ENCODE measurements at places on chromosomes 1 and 21.
A peak's percentile ranks its signal among the peaks of the same experiment; 100 is the strongest.

DNA sequence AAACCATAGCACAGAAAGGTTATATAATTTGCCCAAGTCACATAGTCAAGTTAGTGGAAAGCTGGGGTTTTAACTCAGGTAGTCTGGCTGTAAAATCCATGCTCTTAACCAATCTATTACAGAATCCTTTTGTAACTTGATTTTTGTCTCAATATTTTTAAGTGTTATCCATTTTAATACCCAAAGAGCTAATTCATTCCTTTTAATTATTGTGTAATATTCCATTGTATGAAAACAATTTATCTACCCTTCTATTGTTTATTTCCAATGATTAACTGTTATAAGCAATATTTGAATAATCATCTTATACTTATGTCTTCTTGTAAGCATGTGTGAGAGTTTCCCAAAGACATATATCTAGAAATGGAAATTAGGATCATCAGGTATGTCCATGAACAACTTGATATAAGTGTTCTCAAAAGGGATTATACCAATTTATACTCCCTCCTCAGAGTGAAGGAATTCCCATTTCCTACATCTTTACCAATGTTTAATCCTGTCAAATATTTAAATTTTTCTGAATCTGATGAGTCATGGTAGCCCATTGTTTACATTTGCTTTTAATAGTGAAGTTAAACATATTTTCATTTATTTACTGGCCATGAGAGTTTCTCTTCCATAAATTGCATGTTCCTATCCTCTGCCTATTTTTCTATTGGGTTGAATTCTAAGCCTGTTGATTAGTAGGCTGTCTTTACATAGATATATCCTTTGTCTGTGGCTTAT lies 13.9 kb downstream of the TEX50 start:
- no peak for DNase-seq

GRCh38 chr1:2042830-2043773 lies 7.1 kb upstream of the PRKCZ start:
- DNase-seq: no peak

GRCh38 chr1:247669225-247669624 lies 10.3 kb downstream of the OR13G1 start:
- DNase-seq: no peak

DNA sequence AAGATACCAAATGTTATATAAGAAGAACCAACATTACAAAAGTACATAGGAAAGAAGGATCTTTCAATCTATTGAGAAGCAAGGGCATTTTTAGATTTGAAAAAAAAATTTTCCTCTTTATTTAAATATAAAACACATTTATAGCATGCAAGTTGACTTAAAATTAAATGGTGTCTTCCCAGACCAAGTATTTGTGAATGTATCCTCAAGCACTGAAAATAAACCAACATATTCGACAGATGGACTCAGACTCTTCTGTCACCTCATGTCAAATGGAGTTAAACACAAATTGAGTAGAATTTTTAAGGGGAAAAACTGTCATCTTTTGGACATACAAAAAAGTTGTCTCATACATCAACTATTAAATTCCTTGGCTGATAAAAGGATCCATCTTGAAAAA lies 77.0 kb upstream of the GNG4 start:
- DNase-seq: no peak

- DNase-seq: peak; percentile 57
Observed at GRCh38 chr1:184222652-184223052, 164.2 kb upstream of the C1orf21 start.

DNA sequence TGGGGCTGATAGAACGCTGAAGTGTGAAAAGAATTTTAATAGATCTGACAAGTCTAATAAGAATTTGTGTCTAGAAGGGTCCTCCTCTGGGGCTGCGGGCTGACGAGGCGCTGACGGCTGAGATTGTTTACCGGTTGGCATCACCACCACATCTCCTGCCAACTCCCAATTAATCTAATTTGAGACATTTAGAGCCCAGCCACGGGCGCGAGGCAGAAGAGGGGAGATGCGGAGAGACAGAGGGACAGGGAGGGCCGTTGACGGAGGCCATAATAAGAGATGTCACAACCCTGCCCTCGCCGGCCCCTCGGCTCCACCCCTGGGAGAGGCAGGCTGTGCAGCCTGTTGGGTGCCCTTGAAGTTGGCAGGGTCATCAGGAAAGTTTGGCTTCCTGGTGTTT lies 109.3 kb downstream of the PAX7 start:
- no peak for DNase-seq

DNA sequence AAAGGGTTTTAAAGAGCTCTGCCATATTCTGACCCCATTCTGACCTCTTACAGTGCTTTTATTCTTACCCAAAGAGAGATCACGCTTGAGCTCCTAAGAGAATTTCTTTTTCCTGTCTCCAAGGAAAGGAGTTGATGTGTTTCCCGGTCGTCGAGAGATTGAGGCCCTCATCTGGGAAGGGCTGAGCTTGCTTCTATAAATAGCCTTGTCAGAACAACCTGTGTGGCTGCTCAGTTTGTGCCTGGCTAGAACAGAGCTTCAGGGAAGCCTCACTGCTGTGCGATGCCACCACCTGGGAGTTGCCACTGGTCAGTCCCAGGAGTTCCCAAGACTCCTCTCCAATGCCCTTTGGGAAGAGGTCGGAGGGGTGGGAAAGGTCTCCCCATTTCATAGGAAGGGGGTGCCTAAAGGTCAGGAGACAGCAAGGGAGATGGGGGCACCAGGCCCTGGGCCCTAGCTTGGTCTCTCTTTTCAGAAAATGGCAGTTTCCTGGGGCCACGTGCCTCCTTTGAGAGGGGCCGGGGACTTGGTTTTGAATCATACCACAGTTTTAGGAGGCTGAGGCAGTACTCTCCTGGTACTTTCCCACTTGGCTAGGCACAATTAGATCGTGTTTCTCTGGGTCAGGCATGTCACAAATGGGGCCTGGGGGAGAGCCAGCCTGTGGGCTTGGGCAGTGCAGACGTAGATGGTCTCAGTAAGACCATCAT lies 52.1 kb downstream of the EIF2D start:
- DNase-seq: no peak

DNA sequence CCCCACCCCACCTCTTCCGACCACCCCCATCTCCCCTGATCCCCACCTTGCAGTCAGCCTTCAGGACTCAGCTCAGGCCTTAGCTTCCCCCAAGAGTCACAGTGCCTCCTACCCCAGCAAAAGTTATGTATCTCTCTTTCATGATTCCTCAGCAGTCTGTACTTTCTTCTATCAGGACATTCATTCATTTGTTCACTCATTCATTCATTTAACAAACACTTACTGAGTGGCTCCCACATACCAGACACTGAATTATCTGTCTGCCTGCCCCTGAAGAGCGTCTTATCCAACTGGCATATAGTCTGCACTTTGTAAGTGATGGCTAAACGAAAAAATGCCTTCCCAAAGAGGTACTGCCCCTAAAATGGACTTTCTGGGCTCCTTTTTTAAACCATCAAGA lies 114.4 kb upstream of the SLC35F3 start:
- no peak for DNase-seq

DNA sequence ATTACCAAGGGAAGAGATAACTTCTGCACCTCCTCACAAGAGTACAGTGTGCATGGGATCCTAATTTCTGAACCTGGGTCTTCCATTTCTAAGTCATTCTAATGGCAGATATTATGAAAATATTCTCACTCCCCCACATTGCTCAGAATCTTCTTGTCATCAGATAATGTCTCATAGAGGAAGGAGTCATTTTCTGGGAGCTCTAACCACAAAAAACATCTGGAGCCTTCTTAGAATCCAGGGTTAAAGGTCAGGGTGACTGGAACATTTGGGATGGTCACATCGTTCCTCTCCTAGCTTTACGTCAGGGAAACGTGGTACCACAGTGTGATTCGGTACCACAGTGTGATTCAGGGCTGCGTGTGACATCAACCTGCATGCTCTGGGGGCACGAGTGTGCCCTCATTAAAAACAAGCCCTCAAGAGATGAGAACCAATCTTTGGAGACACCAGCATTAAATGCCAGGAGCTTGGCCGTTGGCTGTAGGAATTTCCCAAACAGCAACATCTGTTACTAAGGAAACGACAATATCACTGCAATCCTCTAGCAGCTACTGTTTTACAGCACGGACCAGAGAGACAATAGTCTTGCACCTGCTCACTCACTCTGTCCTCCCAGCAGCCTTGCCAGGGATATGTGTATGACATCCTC lies 179.1 kb downstream of the PSMG1 start:
- peak; percentile 74 for DNase-seq

DNA sequence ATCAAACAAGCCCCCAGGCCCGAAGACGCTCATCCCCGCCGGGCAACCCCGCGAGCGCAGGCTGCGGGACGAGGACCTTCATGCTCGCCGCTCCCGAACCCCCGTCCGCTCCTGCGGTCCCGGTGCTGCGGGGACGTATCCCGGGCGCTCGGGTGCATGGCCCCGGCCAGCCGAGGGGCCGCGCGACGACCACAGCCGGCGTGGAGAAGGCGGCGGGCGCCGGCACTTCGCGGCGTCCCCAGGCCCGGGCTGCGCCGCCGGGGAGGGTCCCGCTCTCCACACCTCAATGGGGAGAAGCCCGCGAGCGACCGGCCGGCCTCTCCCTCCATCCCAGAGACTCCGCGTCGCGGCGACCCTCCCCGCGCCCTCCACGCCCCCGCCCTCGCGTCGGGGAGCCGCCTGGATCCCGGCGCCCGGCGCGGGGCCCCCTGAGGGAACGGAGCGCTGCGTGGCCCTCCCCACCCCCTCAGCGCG lies 401 bp downstream of the ERRFI1 start:
- DNase-seq: no peak

GRCh38 chr1:178388418-178389145 lies 108.2 kb downstream of the CLEC20A start:
- DNase-seq: no peak

GRCh38 chr1:74467786-74468377 lies 44.5 kb downstream of the LRRC53 start:
- DNase-seq: no peak

DNA sequence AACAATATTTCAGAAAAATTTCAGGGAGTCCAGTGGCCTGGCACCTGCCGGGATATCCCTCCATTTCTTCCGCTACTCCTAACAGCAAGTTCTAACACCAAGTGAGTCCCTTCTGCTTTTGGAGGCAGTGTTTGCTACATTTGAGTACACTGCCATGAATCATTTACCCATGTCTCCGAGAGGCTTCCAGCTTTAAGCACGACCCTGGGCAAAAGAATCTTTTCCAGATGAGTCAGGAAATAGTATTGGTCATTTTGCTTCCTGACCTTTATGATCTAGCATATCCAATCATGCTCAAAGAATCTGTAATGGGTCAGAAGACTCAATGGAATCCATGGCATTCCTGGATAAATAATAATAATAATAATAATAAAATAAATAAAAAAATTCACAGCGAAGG lies 60.7 kb upstream of the FMN2 start:
- DNase-seq: no peak

DNA sequence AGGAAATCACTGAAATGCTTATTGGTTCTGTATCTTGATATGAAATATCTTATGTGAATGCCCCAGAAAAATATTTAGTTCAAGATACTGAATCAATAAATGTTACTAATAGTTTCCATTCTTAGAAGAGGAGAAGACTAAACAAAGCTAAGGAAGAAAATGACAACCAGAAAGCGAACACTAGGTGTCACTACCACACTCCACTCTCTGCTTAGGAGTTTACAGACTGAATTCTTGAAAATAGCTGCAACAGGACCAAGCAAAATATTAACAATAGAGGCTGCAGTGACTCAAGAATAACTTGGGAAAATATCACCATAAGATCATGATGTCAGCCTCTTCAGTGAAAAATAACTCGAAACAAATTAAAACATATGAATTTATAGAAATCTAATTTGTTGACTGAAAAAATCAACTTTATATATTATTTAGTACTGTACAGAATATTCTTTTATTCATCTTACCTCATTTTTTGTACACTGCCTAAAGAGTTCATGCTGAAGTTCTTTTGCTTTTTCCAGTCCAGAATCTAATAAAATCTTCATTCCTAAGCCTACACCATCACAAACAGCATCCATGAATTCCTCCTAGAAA lies 61.6 kb downstream of the KIF14 start:
- peak; percentile 88 for DNase-seq

All from spinal cord (tissue), 10 donors.